ENCODE measurements at places on chromosomes 5 and 9. TPM values are rescaled to one million over a fixed set of nuclear protein-coding genes. Genes with fewer than 3 reads are reported as not detected.

FBP1 gene
- not detected for total RNA-seq

DNA sequence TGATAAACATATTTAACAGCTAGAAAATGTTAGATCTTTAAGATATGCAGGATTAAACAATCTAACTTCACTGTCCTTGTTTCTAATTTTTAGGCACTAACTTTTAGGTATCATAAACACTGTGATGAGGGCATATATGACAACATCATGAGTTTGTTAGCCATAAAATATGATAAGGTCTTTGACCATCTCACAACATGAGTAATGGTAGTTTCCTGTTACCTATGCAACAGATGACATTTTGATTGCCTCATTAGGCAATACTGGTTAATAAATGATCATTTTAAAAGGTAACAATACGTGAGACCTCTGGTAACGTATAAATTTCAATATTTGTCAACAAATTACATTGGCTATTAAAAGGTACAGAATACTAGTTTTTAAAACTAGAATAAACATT is 613.5 kb downstream of the PDE4D start:
- no peaks in the 10 kb centered on the region for H3K27me3 ChIP-seq
- no peak overlapping the region for H3K4me3 ChIP-seq
- H3K4me1 ChIP-seq: peaks cover 9% of the 10 kb centered on the region
- H3K36me3 ChIP-seq: no peaks in the 10 kb centered on the region
- H3K27ac ChIP-seq: no peak overlapping the region

DNA sequence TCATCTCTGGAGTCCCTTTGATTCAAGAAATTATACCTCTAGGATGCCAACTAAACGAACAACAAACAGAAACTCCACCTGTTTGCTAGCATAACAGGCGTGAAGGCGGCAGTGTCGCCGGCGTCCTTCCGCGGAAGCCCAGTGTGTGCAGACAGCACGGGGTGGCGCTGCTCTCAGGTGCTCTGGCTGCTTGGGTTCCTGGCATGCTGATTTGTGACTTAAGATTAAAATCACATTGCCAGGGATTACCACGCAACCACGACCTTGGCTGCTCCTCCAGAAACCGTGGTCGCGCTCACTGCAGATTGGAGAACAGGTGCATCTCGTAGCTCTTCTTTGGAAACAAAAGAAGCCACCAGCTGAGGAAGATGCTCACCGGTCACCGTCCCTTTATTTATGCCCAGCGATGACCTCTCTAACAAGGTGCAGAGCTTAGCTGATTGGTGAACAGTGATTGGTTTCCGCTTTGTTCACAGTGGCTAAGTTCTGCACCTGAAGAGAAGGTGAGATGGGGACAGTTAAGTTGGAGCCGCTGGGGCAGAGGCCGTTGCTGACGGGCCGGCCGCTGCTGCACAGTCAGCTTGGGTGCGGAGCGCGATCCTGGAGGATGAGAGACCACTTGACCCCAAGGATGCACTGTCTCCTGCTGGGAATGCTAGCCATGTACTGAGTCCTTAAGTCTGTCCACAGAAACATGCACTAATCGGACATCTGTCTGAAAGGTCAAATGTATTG is 232.3 kb downstream of the FANCC start:
- H3K27me3 ChIP-seq: no peaks in the 10 kb centered on the region
- H3K4me1 ChIP-seq: peaks cover 32% of the 10 kb centered on the region
- H3K27ac ChIP-seq: no peak overlapping the region
- no peak for DNase-seq
- peaks cover 84% of the 10 kb centered on the region for H3K36me3 ChIP-seq
- H3K4me3 ChIP-seq: no peak overlapping the region

GRXCR2 gene
- not detected for total RNA-seq

IL9 gene
- total RNA-seq: not detected

DNA sequence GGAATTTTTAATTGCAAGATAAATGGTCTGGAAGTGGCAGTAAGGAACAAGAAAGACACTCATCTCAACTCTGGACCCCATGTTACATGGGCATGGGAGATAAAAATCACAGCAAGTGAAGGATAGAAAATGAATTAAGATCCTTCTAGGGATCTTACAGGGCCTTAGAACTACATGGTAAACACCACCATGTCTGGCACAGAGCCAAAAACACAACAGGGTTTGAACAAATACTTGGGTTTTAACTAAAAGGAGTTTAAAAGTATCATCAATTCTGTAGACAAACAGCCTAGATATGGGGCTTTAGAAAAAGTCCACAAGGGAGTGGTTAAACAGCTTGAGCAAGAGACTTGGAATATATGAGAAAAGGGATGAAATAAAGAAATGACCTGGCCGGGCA is 366.4 kb downstream of the ARL15 start:
- no peak overlapping the region for H3K27ac ChIP-seq
- no peak overlapping the region for H3K4me3 ChIP-seq
- H3K4me1 ChIP-seq: 0 out of 2 replicates have a peak, but pooled peaks cover 5% of the 10 kb centered on the region
- no peaks in the 10 kb centered on the region for H3K36me3 ChIP-seq
- no peak for DNase-seq

DNA sequence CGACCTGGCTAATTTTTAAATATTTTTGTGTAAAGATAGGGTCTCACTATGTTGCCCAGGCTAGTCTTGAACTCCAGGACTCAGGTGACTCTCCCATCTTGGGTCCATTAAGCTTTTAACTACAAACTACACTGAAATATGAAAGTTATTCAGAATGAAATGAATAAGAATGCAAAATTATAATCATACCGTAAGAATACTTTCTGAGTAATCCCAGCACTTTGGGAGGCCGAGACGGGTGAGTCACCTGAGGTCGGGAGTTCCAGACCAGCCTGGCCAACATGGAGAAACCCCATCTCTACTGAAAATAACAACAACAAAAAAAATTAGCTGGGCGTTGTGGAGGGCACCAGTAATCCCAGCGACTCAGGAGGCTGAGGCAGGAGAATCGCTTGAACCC is 1.1 kb upstream of the ORM1 start:
- H3K27ac ChIP-seq: no peak overlapping the region
- peaks cover 20% of the 10 kb centered on the region for H3K4me1 ChIP-seq
- peak; percentile 43 for DNase-seq
- no peak overlapping the region for H3K4me3 ChIP-seq
- H3K36me3 ChIP-seq: no peaks in the 10 kb centered on the region

- DNase-seq: no peak
- H3K27me3 ChIP-seq: no peaks in the 10 kb centered on the region
- H3K27ac ChIP-seq: no peak overlapping the region
- no peaks in the 10 kb centered on the region for H3K4me1 ChIP-seq
- no peak overlapping the region for H3K4me3 ChIP-seq
Measured at GRCh38 chr5:130323804-130324454, 419.7 kb downstream of the CHSY3 start.

CCDC183 gene
- total RNA-seq: 0.16 TPM

DNA sequence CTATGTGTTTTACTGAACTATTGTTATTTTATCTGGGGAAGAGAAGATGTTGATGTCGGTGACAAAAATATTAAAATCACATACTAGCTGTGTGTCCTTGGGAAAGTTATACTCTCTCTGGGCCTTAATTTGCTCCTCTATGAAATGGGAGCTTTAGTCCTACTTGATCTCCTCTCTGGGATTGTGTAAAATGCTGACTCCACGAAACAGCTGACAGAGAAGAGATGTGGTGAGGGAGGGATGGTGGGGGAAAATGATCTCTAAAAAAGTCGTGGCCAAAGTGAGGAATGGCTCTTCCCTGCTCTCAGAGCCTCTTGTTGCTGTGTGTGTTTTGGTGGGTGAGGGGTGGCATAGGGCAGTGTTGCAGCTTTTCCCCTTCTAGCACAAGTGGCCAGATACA is 173.7 kb downstream of the MELK start:
- H3K4me1 ChIP-seq: no peaks in the 10 kb centered on the region
- no peak for DNase-seq
- no peaks in the 10 kb centered on the region for H3K27me3 ChIP-seq

- H3K36me3 ChIP-seq: peaks cover 41% of the 10 kb centered on the region
- H3K27me3 ChIP-seq: no peaks in the 10 kb centered on the region
- no peak overlapping the region for H3K4me3 ChIP-seq
- H3K4me1 ChIP-seq: no peaks in the 10 kb centered on the region
- DNase-seq: no peak
- no peak overlapping the region for H3K27ac ChIP-seq
Measured at GRCh38 chr5:141590127-141590526, 28.7 kb downstream of the DIAPH1 start.

GRCh38 chr5:180525399-180525798 is 31.2 kb downstream of the CNOT6 start:
- peaks cover 3% of the 10 kb centered on the region for H3K4me1 ChIP-seq
- DNase-seq: no peak
- peaks cover 23% of the 10 kb centered on the region for H3K36me3 ChIP-seq
- no peaks in the 10 kb centered on the region for H3K27me3 ChIP-seq

TMEM215 gene
- not detected for total RNA-seq

EMB gene
- not detected for total RNA-seq

- no peaks in the 10 kb centered on the region for H3K27me3 ChIP-seq
- H3K4me3 ChIP-seq: no peak overlapping the region
- no peak for DNase-seq
- H3K27ac ChIP-seq: no peak overlapping the region
- no peaks in the 10 kb centered on the region for H3K36me3 ChIP-seq
Measured at GRCh38 chr5:65478336-65478735, 3.4 kb downstream of the ADAMTS6 start.

- H3K36me3 ChIP-seq: peaks cover 54% of the 10 kb centered on the region
- DNase-seq: peak; percentile 48
- H3K4me3 ChIP-seq: no peak overlapping the region
Measured at GRCh38 chr9:21837501-21837900, 35.1 kb downstream of the MTAP start.

Data from SJSA1 (cell line).